Caco-2 (cell line): ENCODE measurements at places on chromosomes 2 and 18. TPM values are rescaled to one million over a fixed set of nuclear protein-coding genes. Genes with fewer than 3 reads are reported as not detected.

- no peak overlapping the region for H3K27ac ChIP-seq
- H3K36me3 ChIP-seq: no peaks in the 10 kb centered on the region
- H3K4me1 ChIP-seq: no peaks in the 10 kb centered on the region
- no peaks in the 10 kb centered on the region for H3K27me3 ChIP-seq
Observed at GRCh38 chr18:70019136-70019535, 71.5 kb upstream of the CD226 start.

GRCh38 chr2:20212459-20212870 is 12.5 kb downstream of the SDC1 start:
- H3K27me3 ChIP-seq: no peaks in the 10 kb centered on the region
- H3K36me3 ChIP-seq: no peaks in the 10 kb centered on the region
- no peak for DNase-seq
- no peak overlapping the region for H3K27ac ChIP-seq
- peaks cover 41% of the 10 kb centered on the region for H3K4me1 ChIP-seq
- no peak overlapping the region for H3K4me3 ChIP-seq

DNA sequence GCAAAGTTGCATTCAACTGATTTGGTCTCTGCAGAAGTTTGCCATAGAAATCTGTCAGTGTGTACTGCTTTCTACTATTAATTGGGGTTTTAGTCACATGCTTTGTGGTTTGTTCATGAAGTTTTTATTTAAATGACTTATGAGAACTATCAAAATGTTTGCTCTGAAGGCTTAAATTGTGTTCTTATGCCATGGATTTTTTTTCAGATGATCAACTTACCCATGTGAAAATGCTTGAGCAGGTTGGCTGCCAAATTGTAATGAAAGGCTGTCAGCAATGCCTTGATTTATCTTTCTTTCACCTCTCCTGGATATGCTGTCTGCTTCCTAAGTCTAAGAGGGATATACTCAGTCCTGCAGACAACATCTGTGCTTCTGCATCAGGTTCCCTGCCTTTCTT is 50.7 kb downstream of the FMNL2 start:
- H3K27me3 ChIP-seq: no peaks in the 10 kb centered on the region
- no peak overlapping the region for H3K4me3 ChIP-seq
- H3K36me3 ChIP-seq: no peaks in the 10 kb centered on the region; the same call in 1 of the 2 replicates
- DNase-seq: no peak

DNA sequence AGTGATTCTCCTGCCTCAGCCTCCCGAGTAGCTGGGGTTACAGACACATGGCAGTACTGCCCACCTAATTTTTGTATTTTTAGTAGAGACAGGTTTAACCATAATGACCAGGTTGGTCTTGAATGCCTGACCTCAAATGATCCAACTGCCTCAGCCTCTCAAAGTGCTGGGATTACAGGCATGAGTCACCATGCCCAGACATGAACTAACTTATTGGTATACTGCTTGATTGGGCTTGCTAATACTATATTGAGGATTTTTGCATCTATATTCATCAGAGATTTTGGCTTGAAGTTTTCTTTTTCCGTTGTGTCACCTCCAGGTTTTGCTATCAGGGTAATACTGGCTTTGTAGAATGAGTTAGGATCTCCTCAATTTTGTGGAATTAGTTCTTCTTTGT is 706.1 kb upstream of the HS6ST1 start:
- H3K36me3 ChIP-seq: no peaks in the 10 kb centered on the region
- no peak overlapping the region for H3K4me3 ChIP-seq
- H3K27me3 ChIP-seq: no peaks in the 10 kb centered on the region
- H3K27ac ChIP-seq: no peak overlapping the region
- DNase-seq: no peak

GRCh38 chr2:207937823-207938222 is 87.5 kb downstream of the PLEKHM3 start:
- no peak for DNase-seq
- no peaks in the 10 kb centered on the region for H3K36me3 ChIP-seq
- no peaks in the 10 kb centered on the region for H3K27me3 ChIP-seq
- no peak overlapping the region for H3K27ac ChIP-seq
- H3K4me1 ChIP-seq: peaks cover 61% of the 10 kb centered on the region

SERPINB10 gene
- total RNA-seq: not detected in 2 replicates

RNASEH1 gene
- 41.5 and 47.1 TPM in 2 replicates for total RNA-seq

RAB6C gene
- total RNA-seq: not detected in 2 replicates

DNAH7 gene
- 0.16 and 0.30 TPM in 2 replicates for total RNA-seq

SYT4 gene
- total RNA-seq: not detected in 2 replicates

IL18R1 gene
- not detected in 2 replicates for total RNA-seq

RUFY4 gene
- not detected in 2 replicates for total RNA-seq

STARD6 gene
- total RNA-seq: not detected in 2 replicates

ALPG gene
- 1.9 and 2.5 TPM in 2 replicates for total RNA-seq

ERMN gene
- 0.44 and 0.61 TPM in 2 replicates for total RNA-seq
